ENCODE measurements at places on chromosomes 7 and 10.

- no peak for DNase-seq
Measured at GRCh38 chr10:36489611-36490228, 635.7 kb upstream of the ANKRD30A start.

DNA sequence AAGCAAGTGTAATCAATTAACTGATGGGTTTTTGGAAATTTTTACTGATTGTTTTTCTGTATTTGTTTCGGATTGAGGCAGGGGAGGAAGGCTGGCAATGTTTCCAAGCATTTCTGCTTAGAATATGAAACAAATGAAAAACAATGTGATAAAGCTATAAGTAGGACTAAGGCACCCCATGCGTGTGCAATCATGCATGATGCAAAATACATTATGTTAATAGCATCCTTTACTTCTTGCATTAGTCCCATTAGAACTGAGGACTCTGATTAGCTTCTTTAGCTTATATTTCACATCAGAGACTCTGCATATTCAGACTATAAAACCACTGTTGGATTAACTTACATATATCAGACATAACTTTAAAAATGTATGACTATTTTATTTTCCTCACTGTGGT lies 48.7 kb upstream of the AGMO start:
- no peak for DNase-seq

- DNase-seq, result no peak
Measured at GRCh38 chr10:62456611-62457101, 82.5 kb downstream of the ZNF365 start.

- DNase-seq, result no peak
Measured at GRCh38 chr7:129998446-129998845, 45.7 kb upstream of the UBE2H start.

- DNase-seq, result no peak
Measured at GRCh38 chr7:47371733-47372368, 210.1 kb downstream of the TNS3 start.
